ENCODE measurements at places on chromosomes 6 and 20.

DNA sequence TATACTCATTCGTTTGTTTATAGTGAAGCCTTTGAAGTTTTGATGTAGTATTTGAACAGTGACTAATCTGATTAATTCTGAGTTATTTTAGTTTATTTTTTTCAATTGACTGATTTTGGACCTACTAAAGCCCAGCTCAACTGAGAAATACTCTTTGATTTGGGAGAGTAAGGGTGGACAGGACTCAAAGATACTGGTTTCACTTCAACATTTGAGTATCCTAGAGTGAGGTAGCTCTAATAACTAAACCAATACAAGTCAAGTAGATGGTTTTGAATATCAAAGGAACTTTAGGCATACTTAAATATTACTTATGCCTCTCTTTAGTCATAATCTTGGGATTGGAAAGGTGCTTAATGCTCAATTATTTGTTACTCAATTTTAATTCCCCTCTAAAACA, 65.6 kb downstream of the ZNF292 start:
- no peak for DNase-seq

DNA sequence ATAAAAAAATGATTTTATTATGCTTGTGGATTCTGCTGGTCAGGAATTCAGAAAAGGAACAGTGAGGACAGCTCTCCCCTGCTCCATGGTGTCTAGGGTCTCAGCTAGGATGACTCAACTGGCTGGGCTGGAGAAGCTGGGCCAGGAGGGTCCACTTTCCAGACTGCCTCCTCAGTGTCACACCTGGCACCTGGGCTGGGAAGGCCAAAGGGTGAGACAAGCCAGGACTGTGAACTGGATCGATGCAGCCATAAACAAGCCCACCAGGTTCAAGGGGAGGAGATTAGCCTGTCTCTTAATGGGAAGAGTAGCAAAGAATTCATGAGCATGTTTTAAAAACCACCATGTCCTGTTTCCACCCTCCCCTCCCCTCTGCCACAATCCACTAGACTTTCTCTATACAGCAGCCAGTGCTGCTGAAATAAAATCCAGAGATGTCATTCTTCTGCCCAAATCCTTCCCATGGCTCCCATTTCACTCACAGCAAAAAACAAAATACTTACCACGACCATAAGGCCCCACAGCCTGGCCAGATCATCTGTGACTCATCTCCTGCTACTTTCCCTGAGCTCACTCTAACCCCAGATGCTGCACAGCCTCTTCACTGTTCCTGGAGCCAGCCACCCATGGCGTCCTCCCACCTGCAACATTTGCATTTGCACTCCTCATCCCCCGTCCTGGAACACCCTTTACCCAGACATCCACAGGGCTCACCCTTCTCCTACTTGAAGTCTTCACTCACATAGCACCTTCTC, 13.8 kb downstream of the SPTLC3 start:
- DNase-seq = peak; percentile 84

DNA sequence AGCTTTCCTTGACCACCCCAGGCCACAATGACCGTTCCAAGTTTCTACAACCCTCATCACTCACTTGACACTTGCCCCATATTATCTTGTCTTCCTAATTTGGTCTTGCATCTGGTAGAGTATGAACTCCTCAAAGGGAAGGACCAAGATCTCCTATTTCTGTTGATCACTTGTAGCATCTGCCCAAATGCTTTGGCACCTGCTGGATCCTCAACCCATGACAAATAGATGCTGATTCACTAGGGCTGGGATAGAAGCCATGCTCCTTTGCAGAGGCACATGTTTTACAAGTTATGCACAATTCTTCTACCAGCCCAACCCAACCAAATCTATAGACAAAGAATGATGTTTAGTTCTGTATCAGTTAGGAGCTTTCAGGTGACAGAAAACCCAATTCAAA, 110.7 kb downstream of the UNC5CL start:
- DNase-seq = no peak

GRCh38 chr20:49951151-49951550, 15.0 kb downstream of the RNF114 start:
- peak; percentile 47 for DNase-seq

DNA sequence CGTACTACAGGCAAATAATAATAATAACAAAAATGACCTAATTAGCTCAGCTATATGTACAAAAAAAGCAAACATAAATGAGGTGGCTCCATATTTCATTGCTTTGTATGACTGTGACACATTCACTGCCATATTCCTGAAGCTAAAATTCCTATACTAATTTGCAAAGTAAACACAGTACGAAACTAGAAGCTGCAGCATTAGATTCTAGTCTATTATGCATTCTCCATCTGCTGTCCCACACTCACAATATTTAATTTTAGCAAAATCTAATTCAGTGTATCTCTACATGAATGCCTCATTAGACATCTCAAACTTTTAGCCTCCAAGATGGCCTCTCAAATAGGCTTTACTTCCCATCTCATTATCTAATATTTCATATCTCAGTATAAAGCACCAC, 55.1 kb downstream of the ATG5 start:
- DNase-seq = no peak

DNA sequence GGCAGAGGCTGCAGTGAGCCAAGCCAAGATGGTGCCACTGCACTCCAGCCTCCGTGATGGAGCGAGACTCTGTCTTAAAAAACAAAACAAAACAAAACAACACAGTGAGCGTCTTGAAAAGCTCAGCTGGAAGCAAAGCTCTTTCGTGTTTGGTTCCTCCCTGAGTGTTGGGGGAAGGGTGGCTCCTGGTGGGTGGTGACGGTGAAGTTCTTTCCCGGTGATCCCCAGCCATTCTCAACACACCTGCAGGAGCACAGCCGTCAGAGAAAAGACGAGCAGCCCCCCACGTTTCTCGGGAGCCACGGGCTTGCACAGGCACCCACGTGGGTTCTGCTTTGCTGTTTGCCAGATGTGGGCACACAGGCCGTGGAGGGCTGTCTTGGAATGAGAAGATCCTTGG, 3.2 kb downstream of the BHLHE23 start:
- no peak for DNase-seq

GRCh38 chr6:42271834-42272805, 54.5 kb upstream of the MRPS10 start:
- DNase-seq = no peak

GRCh38 chr6:115539531-115539930, 521.2 kb downstream of the FRK start:
- DNase-seq = no peak

- DNase-seq = no peak
These were observed 84.5 kb downstream of the SGK1 start for GRCh38 chr6:134233180-134233955.

All from choroid plexus epithelial cell (primary cell).